ENCODE measurements at places on chromosomes 12 and 14. TPM values are rescaled to one million over a fixed set of nuclear protein-coding genes. Genes with fewer than 3 reads are reported as not detected.

The ARHGEF25 gene
- polyA plus RNA-seq = not detected

The C3AR1 gene
- 5.0 TPM for polyA plus RNA-seq

The GPR132 gene
- polyA plus RNA-seq = 0.79 TPM

The WNT5B gene
- polyA plus RNA-seq = 29.2 TPM

The AQP5 gene
- 0.51 TPM for polyA plus RNA-seq

The RNASE4 gene
- polyA plus RNA-seq = 4.1 TPM

The FOXM1 gene
- 21.7 TPM for polyA plus RNA-seq

The ARHGAP9 gene
- 3.4 TPM for polyA plus RNA-seq

The MYBPC1 gene
- 917 TPM for polyA plus RNA-seq

The NRL gene
- polyA plus RNA-seq = 1.4 TPM

The TUNAR gene
- 0.29 TPM for polyA plus RNA-seq

The KRT2 gene
- polyA plus RNA-seq = not detected

The APAF1 gene
- polyA plus RNA-seq = 24.0 TPM

The HCAR1 gene
- 0.19 TPM for polyA plus RNA-seq

The SELPLG gene
- 4.0 TPM for polyA plus RNA-seq

The GPR162 gene
- polyA plus RNA-seq = 17.8 TPM

The WBP11 gene
- polyA plus RNA-seq = 59.3 TPM

The CCDC184 gene
- 2.6 TPM for polyA plus RNA-seq

The TBX3 gene
- polyA plus RNA-seq = 367 TPM

The GPHN gene
- polyA plus RNA-seq = not detected

The TMEM233 gene
- polyA plus RNA-seq = 5.2 TPM

The AQP2 gene
- polyA plus RNA-seq = 0.05 TPM

The KCNH5 gene
- not detected for polyA plus RNA-seq

The MFAP5 gene
- 178 TPM for polyA plus RNA-seq

The P2RX2 gene
- 0.87 TPM for polyA plus RNA-seq

The C12orf43 gene
- polyA plus RNA-seq = 10.1 TPM

The HVCN1 gene
- polyA plus RNA-seq = 5.3 TPM

The CCDC85C gene
- 8.8 TPM for polyA plus RNA-seq

The ADIPOR2 gene
- 28.2 TPM for polyA plus RNA-seq

The BDKRB2 gene
- 3.7 TPM for polyA plus RNA-seq

The PIWIL1 gene
- polyA plus RNA-seq = not detected

The CTSG gene
- 0.45 TPM for polyA plus RNA-seq

The MANSC1 gene
- polyA plus RNA-seq = 18.8 TPM

The TDRD9 gene
- polyA plus RNA-seq = 0.42 TPM

The IFNG-AS1 gene
- 0.18 TPM for polyA plus RNA-seq

The CCNT1 gene
- polyA plus RNA-seq = 18.7 TPM

The CARMIL3 gene
- polyA plus RNA-seq = not detected

The CCDC38 gene
- 0.19 TPM for polyA plus RNA-seq

The PLEKHD1 gene
- polyA plus RNA-seq = 0.57 TPM

The NOXRED1 gene
- polyA plus RNA-seq = 0.18 TPM

The RBM23 gene
- 58.9 TPM for polyA plus RNA-seq

The CLEC7A gene
- polyA plus RNA-seq = 2.4 TPM

The ACOT6 gene
- 0.19 TPM for polyA plus RNA-seq

All from muscle of arm (tissue), 14 donors.